Activated T-helper 1 cell treated with anti-CD3 and anti-CD28 coated beads, Interleukin-12 subunit alpha, Interleukin-12 subunit beta, Interleukin-2, Interleukin-4 antibody, amounts not matched to agents 30 ng/mL and 10 ng/mL and 1 ng/mL, durations not matched to agents 14 hours and 24 hours and 36 hours (primary cell): ENCODE measurements at places on chromosomes 1 and 21. TPM values are rescaled to one million over a fixed set of nuclear protein-coding genes. Genes with fewer than 3 reads are reported as not detected.

Gene OLIG1
- not detected in 2 replicates for total RNA-seq

Gene LCA5L
- not detected in 2 replicates for total RNA-seq

- DNase-seq: no peak
- H3K4me1 ChIP-seq: no peaks in the 10 kb centered on the region
- no peaks in the 10 kb centered on the region for H3K27me3 ChIP-seq
- no peak overlapping the region for H3K4me3 ChIP-seq
Observed at GRCh38 chr1:219585837-219586455, 27.0 kb downstream of the ZC3H11B start.

DNA sequence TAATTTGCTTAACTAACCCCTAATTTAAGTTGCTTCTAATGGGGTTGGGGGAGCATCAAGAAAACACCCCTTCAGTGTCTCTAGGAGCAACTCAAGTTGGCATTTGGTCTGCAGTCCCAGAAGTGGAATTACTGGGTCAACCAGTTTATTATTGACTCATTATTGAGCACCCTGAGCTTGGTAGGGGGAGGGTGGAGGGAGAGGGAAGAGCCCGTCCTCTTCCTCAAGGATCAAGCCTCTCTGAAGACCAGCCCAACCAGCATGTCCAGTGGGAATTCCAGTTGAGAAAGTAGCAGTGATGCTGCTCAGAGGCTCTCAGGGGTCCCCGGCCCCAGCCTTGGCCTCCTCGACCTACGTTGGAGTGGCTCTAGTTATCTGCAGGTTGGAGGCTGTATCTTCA is 2.1 kb upstream of the PLA2G2F start:
- DNase-seq: no peak
- no peak overlapping the region for H3K27ac ChIP-seq
- H3K27me3 ChIP-seq: peaks cover 11% of the 10 kb centered on the region
- H3K4me3 ChIP-seq: no peak overlapping the region
- H3K36me3 ChIP-seq: no peaks in the 10 kb centered on the region

Gene B4GALT2
- 51.2 and 51.3 TPM in 2 replicates for total RNA-seq

GRCh38 chr1:185860859-185861258 is 126.7 kb downstream of the HMCN1 start:
- H3K36me3 ChIP-seq: no peaks in the 10 kb centered on the region
- H3K4me1 ChIP-seq: no peaks in the 10 kb centered on the region
- no peaks in the 10 kb centered on the region for H3K27me3 ChIP-seq
- no peak for DNase-seq

Gene ESRRG
- not detected in 2 replicates for total RNA-seq

- no peaks in the 10 kb centered on the region for H3K36me3 ChIP-seq
- DNase-seq: no peak
Observed at GRCh38 chr1:213669964-213670691, 317.6 kb upstream of the PROX1 start.

DNA sequence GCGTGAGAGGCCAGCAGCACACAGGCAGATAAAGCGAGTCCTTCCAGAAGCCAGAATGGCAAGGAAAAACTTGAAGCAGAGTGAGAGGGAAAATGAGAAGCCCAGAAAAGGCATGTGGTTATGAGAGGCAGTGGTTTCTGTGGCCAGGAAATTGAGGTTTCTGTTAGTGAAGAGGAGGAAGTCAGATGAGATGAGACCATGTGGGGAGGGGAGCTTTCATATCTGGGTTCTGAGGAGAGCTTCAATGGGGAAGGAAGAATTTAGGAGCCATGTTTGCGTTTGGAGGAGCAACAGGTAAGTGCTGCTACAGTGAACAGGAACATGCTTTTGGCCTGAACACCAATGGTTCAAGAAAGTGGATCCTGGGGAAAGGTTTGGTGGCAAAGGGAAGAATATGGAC is 6.1 kb upstream of the CD1A start:
- peaks cover 20% of the 10 kb centered on the region for H3K4me1 ChIP-seq
- H3K36me3 ChIP-seq: no peaks in the 10 kb centered on the region
- peaks cover 30% of the 10 kb centered on the region for H3K27me3 ChIP-seq
- H3K4me3 ChIP-seq: no peak overlapping the region
- H3K27ac ChIP-seq: peak overlapping the region; percentile 8

Gene MNDA
- total RNA-seq: not detected in 2 replicates

Gene RC3H1
- 47.1 and 49.5 TPM in 2 replicates for total RNA-seq

GRCh38 chr1:170864238-170864637 is 71.1 kb upstream of the MROH9 start:
- H3K4me3 ChIP-seq: no peak overlapping the region
- no peak overlapping the region for H3K27ac ChIP-seq
- H3K27me3 ChIP-seq: no peaks in the 10 kb centered on the region
- no peaks in the 10 kb centered on the region for H3K36me3 ChIP-seq
- H3K4me1 ChIP-seq: no peaks in the 10 kb centered on the region
- DNase-seq: no peak

DNA sequence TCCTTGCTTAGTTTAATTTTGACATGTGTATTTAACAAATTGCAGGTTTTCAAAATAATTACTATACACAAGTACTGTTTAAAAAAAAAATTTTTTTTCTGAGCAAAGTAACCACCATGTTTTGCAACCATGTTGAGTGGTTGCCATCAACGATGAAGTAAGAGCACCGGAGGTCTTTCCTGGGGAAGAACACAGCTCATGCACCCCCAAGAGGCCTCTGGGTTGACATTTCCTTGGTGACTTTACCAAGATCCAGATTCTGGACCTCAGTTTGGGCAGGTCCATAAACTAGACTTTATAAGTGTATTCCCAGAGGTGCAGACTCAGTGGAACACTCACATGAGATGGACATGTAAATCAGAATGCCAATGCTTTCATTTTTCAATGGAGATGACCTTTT is 36.8 kb upstream of the RALGPS2 start:
- no peak for DNase-seq
- no peak overlapping the region for H3K27ac ChIP-seq
- no peaks in the 10 kb centered on the region for H3K27me3 ChIP-seq
- no peaks in the 10 kb centered on the region for H3K36me3 ChIP-seq
- H3K4me1 ChIP-seq: no peaks in the 10 kb centered on the region
- H3K4me3 ChIP-seq: no peak overlapping the region

GRCh38 chr1:70383483-70383882 is 27.6 kb upstream of the CTH start:
- no peak for DNase-seq
- H3K27me3 ChIP-seq: peaks cover 11% of the 10 kb centered on the region
- no peaks in the 10 kb centered on the region for H3K4me1 ChIP-seq
- H3K27ac ChIP-seq: no peak overlapping the region

Gene EDN2
- total RNA-seq: not detected in 2 replicates

DNA sequence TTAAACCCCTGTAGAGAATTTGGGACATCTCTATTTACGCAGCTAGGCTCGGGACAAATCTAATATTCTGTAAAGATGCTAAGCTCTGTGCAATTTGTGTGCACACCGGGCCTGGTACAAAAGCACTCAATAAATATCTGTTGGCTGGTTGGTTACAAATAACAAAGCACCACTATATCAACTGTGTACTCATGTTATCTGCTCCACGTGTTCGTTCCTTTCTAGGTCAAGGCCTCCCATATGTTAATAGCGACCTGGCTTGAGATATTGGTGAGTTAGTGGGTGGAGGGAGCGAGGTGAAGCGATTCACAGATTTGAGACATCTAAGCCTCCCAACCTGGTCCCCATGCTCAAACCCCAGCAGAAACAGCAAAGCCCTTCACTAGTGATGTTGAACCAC is 47.1 kb upstream of the KAZN start:
- no peaks in the 10 kb centered on the region for H3K36me3 ChIP-seq
- H3K27ac ChIP-seq: no peak overlapping the region
- peaks cover 2% of the 10 kb centered on the region for H3K27me3 ChIP-seq
- DNase-seq: no peak
- no peak overlapping the region for H3K4me3 ChIP-seq
- H3K4me1 ChIP-seq: no peaks in the 10 kb centered on the region

Gene OR10J1
- not detected in 2 replicates for total RNA-seq

Gene C1orf87
- not detected in 2 replicates for total RNA-seq

Gene DISP1
- total RNA-seq: 1.0 and 1.2 TPM in 2 replicates

Gene DMBX1
- not detected in 2 replicates for total RNA-seq

- H3K27me3 ChIP-seq: peaks cover 20% of the 10 kb centered on the region
- no peak overlapping the region for H3K27ac ChIP-seq
- H3K36me3 ChIP-seq: no peaks in the 10 kb centered on the region
Observed at GRCh38 chr1:28792644-28793121, 19.3 kb upstream of the OPRD1 start.

DNA sequence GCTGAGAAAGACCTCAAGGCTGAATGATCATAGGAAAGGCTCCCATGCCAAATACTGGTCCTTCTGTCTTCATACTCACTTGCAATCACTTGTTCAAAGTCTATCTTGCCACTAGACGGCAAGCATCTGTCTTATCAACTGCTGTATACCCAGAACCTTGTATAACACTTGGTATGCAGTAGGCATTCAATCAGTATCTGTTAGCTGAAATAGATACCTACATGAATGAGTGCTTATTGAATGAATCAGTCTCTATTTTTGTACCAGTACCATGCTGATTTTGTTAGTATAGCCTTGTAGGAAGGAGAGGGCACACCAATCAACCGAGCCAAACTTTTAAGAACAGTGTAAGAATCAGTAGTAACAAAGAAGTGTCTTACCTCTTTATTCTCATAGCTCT is 80.6 kb downstream of the NIBAN1 start:
- no peaks in the 10 kb centered on the region for H3K27me3 ChIP-seq
- peaks cover 39% of the 10 kb centered on the region for H3K4me1 ChIP-seq
- H3K4me3 ChIP-seq: no peak overlapping the region
- no peak overlapping the region for H3K27ac ChIP-seq

DNA sequence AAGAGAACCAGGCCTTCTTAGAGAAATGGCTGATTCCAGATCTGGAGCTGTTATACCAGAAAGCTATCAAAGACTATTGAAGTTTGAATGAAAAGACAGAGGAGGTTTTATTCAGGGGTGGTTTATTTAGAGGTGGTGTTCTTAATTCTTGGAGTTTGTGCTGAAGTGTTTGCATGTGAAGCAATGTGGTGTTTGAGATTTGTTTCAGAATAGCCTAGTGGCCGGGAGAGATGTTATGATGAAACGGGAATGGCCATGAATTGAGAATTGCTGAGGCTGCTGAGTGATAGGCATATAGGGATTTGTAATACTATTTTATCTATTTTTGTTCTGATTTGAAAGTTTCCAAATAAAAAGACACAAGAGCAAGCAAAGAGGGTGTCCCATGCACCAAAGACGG is 10.5 kb upstream of the SHE start:
- H3K27me3 ChIP-seq: peaks cover 38% of the 10 kb centered on the region
- no peak overlapping the region for H3K4me3 ChIP-seq
- H3K27ac ChIP-seq: no peak overlapping the region
- no peak for DNase-seq

Gene TMEM125
- not detected in 2 replicates for total RNA-seq

Gene ZYG11A
- 0.22 and 0.26 TPM in 2 replicates for total RNA-seq

Gene HCN3
- 2.5 and 3.3 TPM in 2 replicates for total RNA-seq

- peaks cover 17% of the 10 kb centered on the region for H3K27me3 ChIP-seq
- no peak overlapping the region for H3K27ac ChIP-seq
- no peak for DNase-seq
- no peak overlapping the region for H3K4me3 ChIP-seq
- H3K4me1 ChIP-seq: no peaks in the 10 kb centered on the region
- no peaks in the 10 kb centered on the region for H3K36me3 ChIP-seq
Observed at GRCh38 chr1:225483818-225484656, 56.2 kb upstream of the LBR start.

Gene TOE1
- 39.1 and 41.4 TPM in 2 replicates for total RNA-seq

DNA sequence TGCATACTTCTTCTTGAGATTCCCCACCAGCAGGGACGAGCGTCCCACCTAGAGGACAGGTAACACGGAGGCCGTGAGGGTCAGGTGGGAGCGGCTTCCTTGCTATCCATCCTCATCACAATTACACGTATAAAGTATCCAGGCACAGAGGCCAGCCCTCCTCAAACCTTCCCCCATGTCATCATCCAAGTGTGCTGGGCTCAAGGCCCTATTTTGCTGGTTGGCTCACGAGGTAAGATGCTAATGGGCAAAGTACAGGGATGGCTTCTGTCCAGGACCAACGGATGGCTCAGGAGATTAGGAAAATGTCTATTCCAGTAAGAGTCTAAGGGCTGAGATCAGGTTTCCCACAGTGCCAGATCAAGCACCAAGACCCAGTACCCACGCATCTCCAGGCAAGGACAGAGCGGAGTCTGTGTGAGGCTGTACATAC is 11.5 kb upstream of the A3GALT2 start:
- peaks cover 36% of the 10 kb centered on the region for H3K36me3 ChIP-seq
- H3K4me1 ChIP-seq: peaks cover 7% of the 10 kb centered on the region
- H3K4me3 ChIP-seq: no peak overlapping the region
- no peaks in the 10 kb centered on the region for H3K27me3 ChIP-seq

DNA sequence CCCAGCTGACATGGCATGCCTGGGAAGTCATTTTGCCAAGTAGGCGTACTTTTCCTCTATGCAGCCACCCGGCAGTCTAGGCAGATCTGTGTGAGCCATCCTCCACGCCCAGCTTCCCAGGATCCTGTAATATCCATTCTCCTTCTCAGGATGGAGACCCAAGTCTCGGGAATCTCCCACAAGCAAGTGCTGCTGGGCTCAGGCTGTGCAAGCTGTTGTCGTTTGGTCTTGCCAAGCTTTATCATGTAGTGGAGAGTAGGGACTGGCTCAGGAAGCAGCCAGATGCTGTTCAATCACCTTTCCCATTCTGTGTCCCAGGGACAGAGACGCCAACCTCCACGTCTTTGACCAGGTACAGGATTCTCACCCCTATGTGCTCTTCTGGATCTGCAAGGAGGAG is 191.1 kb upstream of the TMEM51 start:
- H3K4me3 ChIP-seq: no peak overlapping the region
- DNase-seq: no peak
- H3K27ac ChIP-seq: no peak overlapping the region
- H3K36me3 ChIP-seq: no peaks in the 10 kb centered on the region

- no peaks in the 10 kb centered on the region for H3K36me3 ChIP-seq
- H3K27me3 ChIP-seq: peaks cover 6% of the 10 kb centered on the region
- H3K4me1 ChIP-seq: no peaks in the 10 kb centered on the region
- H3K27ac ChIP-seq: no peak overlapping the region
Observed at GRCh38 chr1:22892789-22893188, 79.9 kb downstream of the LACTBL1 start.

GRCh38 chr1:175720023-175720422 is 23.4 kb downstream of the TNR start:
- H3K4me1 ChIP-seq: no peaks in the 10 kb centered on the region
- H3K36me3 ChIP-seq: no peaks in the 10 kb centered on the region
- no peak overlapping the region for H3K27ac ChIP-seq

Gene SAMD13
- 0.34 and 0.60 TPM in 2 replicates for total RNA-seq

GRCh38 chr1:207300970-207301369 is 20.5 kb upstream of the CD55 start:
- no peak for DNase-seq
- H3K4me3 ChIP-seq: no peak overlapping the region
- H3K27me3 ChIP-seq: peaks cover 2% of the 10 kb centered on the region
- H3K27ac ChIP-seq: no peak overlapping the region
- peaks cover 5% of the 10 kb centered on the region for H3K36me3 ChIP-seq
